Activated T-cell treated with anti-CD3 and anti-CD28 coated beads, Interleukin-2, amount 50 U/mL, for 4 hours (primary cell): ENCODE measurements at places on chromosomes 3 and 15. TPM values are rescaled to one million over a fixed set of nuclear protein-coding genes. Genes with fewer than 3 reads are reported as not detected.

- DNase-seq, result no peak
These were observed 18.5 kb downstream of the LIMD1 start for GRCh38 chr3:45612918-45613602.

DNA sequence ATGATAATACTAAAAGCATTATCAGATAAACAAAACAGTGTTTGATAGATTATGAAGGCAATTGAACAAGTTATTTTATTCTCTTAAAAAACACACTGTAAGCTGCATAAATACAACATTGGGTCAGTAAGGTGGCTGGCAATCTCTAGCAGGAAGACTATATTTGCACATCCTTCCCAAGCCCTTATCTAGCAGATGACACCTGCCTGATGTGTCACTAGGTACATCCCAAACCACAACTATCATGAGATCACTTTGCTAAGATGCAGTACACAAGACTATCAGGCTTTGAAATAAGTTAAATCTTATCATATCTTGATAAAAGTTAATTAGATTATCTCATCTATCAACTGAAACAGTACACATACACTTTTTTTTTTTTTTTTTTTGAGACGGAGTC lies 417.4 kb downstream of the MECOM start:
- DNase-seq, result no peak

GRCh38 chr3:179108086-179108485 lies 36.5 kb upstream of the ZMAT3 start:
- no peak for DNase-seq

DNA sequence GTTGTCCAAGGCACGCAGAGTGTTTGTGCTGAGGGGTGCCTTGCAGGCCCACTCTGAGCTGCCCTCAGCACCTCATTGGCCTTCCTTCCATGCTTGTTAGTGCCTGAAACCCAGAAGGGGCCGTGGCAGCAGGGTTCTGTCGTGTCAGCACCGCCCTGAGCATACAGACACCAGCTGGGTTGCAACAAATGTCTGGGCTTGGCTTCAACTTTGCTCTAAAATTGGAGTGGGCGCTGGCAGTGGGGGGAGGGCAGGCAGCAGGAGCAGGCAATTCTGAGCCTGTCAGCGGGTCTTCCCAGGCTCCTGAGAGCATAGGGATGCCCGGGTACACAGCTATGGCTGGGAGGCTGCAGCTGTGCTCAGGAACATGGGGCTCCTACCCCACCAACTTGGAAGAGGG lies 464.3 kb downstream of the EPHA3 start:
- no peak for DNase-seq

DNA sequence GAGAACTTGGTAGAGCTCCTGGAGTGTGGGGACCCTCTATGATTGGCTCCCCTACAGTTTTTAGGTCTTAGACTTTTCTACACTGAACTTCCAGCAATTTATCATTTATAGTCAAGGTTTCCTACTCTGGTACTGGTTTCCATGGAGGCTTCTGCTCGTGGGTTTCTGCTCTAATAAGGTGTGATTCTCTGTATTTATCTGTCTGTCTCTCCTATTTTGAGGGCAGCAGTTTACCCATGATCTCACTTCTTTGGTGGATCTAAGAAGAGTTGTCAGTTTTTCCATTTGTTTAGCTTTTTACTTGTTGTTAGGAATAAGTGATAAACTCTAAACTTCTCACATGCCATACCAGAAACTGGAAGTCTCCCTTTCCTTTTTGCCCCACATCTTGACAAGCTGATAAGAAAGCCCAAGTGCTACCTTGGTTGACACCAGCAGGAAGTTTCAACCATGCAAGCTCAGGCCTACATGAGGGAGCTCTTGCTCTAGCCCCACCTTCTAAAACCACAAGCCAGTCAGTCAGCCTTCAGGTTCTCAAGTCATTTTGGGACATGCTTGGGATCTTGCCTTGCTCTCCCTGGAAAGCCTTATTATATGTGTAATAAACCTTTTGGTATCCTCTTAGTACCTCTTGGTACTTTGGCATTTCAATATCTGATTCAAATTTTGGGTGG lies 10.0 kb downstream of the TIMMDC1 start:
- no peak for DNase-seq

- no peak for DNase-seq
These were observed 14.2 kb downstream of the IFT80 start for GRCh38 chr3:160384639-160385318.

GOLGA6B gene
- total RNA-seq, result not detected

SCN11A gene
- total RNA-seq, result not detected

EIF2B5 gene
- total RNA-seq, result 92.6 TPM

NMNAT3 gene
- 2.3 TPM for total RNA-seq

ZKSCAN7 gene
- total RNA-seq, result 2.3 TPM
